ENCODE measurements at places on chromosomes 3 and 15. TPM values are rescaled to one million over a fixed set of nuclear protein-coding genes. Genes with fewer than 3 reads are reported as not detected.

Gene DOCK3
- 5.0 TPM for total RNA-seq

Gene GPR149
- total RNA-seq, result not detected

Gene ACOX2
- total RNA-seq, result 33.3 TPM

Gene TYRO3
- total RNA-seq, result 3.5 TPM

Gene ALPK3
- total RNA-seq, result 116 TPM

Gene NFKBIZ
- total RNA-seq, result 9.8 TPM

DNA sequence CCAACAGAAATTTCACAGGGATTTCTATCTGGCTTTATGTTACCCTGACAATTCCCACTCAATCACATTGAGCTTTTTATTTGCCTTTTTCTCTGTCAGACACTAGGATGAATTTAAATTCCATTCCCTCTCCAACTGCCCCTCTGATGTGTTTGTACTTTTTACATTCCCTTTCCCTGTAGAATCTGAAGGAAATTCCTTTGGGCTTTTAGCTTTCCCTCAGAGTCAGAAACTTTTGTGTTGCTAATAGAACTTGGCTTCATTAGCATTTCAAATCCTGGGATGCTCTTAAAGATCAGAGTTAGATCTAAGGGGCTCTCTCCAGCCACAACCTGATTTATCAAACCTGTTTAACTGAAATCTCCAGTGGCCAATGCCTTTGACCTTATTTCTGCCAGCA lies 7.9 kb upstream of the RARB start:
- H3K4me3 ChIP-seq, result no peak overlapping the region
- H3K4me1 ChIP-seq, result no peaks in the 10 kb centered on the region

DNA sequence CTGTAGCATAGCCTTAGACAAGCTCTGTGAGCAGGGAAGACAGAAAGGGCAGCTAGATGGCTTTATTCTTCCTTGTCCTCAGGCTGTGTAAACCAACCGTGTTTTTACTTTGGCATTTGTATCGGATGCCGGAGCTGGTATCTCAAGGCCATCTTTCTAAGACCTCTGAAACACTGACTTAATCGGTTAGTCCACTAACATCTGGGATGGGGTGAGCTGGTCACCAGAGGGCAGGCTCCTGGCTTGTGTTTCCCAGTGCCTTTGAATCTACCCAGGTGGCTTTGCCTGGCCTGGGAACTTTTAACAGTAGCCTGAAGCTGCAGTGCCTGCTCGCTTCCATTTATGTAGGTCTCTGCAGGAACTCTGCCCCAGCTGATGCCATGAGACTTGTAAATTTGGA lies 252.7 kb downstream of the NR1D2 start:
- no peak overlapping the region for H3K4me3 ChIP-seq
- H3K27me3 ChIP-seq, result no peaks in the 10 kb centered on the region
- no peak for DNase-seq
- H3K4me1 ChIP-seq, result peaks cover 1% of the 10 kb centered on the region
- H3K27ac ChIP-seq, result no peak overlapping the region

DNA sequence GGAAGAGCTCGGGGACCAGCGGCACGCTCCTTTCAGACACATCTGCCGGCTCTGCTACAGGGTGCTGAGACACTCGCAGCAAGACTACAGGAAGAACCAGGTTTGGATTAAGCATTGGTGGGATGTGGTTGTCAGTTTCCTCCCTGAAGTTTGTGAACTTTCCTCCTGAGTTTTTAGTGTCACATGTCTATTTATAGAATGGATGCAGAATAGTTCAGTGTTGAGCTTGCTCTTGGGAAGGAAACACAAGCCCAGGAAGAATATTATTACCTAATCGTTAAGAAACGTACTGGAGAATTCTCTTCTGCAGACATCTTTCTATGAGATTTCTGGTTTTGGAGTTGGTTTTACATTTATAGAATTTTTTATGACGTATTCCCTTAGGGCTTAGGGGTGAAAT lies 172.0 kb downstream of the ITPR1 start:
- DNase-seq, result no peak
- no peak overlapping the region for H3K27ac ChIP-seq
- no peaks in the 10 kb centered on the region for H3K27me3 ChIP-seq
- H3K4me3 ChIP-seq, result no peak overlapping the region

GRCh38 chr15:90871716-90872485 lies 3.5 kb downstream of the FURIN start:
- peaks cover 14% of the 10 kb centered on the region for H3K36me3 ChIP-seq
- peaks cover 28% of the 10 kb centered on the region for H3K4me1 ChIP-seq
- no peak for DNase-seq
- no peaks in the 10 kb centered on the region for H3K27me3 ChIP-seq
- H3K4me3 ChIP-seq, result peak overlapping the region; percentile 80

DNA sequence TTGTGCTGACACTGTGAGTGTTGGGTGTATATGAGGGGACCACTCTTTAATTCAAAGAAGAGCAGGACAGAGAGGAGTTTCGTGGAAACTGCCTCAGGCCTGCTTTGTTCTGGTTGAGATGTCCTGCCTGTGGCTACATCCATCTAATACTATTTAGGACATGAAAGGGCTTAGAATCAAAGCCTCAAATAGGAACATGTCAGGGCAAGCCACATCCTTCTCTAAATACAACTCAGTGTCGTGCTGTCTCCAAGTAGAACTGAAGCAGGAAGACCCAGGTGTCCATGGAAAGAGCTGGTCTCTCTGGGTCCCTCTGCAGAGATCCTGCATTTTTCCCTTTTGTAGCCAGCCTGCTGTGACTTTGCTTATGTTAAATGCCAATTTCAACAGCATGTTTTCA lies 156.2 kb upstream of the UMPS start:
- no peak for DNase-seq
- H3K4me3 ChIP-seq, result no peak overlapping the region
- H3K4me1 ChIP-seq, result peaks cover 20% of the 10 kb centered on the region
- no peaks in the 10 kb centered on the region for H3K36me3 ChIP-seq
- H3K27me3 ChIP-seq, result no peaks in the 10 kb centered on the region

- H3K4me1 ChIP-seq, result peaks cover 37% of the 10 kb centered on the region
- peak overlapping the region; percentile 91 for H3K4me3 ChIP-seq
- DNase-seq, result no peak
- peak overlapping the region; percentile 99 for H3K27ac ChIP-seq
- H3K36me3 ChIP-seq, result no peaks in the 10 kb centered on the region
- H3K27me3 ChIP-seq, result no peaks in the 10 kb centered on the region
These were observed 1.3 kb upstream of the CBLB start for GRCh38 chr3:105869861-105870755.

DNA sequence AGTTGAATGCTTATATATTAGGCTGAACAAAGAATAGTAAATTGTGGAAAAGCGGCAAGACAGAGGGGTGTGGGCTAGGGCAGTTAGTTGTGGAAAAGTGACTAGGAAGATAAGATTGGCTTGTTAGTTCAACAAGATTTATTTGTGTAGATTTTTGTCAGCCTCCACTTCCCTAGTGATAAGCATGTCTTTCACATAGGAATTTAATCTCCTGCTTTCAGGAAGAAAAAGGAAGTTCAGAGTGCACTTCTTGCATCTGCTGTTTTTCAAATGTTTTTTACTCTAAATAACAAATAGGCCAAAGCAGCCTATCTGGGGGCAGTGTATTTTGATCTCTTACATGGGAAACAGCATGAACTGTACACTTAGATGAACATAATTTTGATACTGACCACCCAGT lies 919.9 kb downstream of the NAALADL2 start:
- H3K4me3 ChIP-seq, result no peak overlapping the region
- H3K27me3 ChIP-seq, result no peaks in the 10 kb centered on the region
- DNase-seq, result no peak
- H3K36me3 ChIP-seq, result no peaks in the 10 kb centered on the region

DNA sequence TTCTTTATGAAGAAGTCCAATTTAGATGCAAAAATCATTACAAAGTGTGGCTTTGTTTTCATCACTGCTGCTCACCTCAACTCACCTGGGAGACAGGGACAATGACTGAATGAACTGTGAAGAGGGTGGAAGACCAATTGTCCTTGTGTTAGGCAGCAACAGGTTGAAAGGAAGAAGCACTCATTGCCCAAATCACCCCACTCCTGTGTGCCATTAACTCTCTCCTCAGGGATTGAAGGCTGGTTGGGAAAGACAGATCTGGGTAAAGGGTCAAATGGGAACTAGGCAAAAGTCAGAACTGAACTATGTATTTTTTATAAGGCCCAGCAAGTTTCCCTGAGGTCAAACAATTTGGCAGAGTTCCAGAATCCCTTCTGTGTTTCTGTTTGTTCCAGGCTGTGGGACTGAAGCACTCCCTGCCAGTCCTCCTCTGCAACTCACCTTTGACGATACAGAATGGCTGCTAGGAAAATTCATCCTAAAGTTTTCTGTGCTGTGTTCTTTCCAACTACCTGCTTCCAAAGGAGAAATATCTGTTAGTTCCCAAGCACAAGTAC lies 68.6 kb upstream of the CCDC39 start:
- H3K36me3 ChIP-seq, result no peaks in the 10 kb centered on the region
- no peak for DNase-seq
- H3K4me1 ChIP-seq, result no peaks in the 10 kb centered on the region
- no peak overlapping the region for H3K27ac ChIP-seq
- H3K27me3 ChIP-seq, result no peaks in the 10 kb centered on the region
- no peak overlapping the region for H3K4me3 ChIP-seq
